ENCODE measurements at places on chromosomes 16 and 17.

GRCh38 chr17:82645516-82645915 lies 2.7 kb downstream of the WDR45B start:
- DNase-seq, result no peak

DNA sequence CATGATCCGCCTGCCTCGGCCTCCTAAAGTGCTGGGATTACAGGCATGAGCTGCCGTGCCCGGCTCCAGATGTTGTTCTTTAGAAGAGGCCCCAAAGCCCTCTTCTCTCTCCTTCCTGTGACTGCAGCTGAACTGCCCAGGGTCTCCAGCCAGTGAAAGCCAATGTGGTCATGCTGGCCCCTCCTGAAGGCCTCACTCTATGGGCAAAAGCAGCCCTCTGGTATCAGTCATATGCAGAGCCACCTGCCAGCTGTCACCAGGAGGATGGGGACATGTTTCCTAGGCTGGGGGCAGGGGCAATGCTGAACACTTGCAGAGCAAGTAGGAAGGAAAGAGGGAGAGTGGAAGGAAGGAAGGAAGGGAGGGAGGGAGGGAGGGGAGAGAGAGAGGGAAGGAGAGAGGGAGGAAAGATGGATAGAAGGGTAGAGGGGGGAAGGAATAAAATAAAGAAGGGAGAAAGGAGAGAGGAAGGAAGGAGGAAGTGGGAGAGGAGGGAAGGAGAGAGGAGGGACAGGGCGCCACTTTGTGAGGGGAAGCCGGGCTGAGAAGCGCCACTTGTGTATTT lies 36.0 kb downstream of the SOCS3 start:
- no peak for DNase-seq

DNA sequence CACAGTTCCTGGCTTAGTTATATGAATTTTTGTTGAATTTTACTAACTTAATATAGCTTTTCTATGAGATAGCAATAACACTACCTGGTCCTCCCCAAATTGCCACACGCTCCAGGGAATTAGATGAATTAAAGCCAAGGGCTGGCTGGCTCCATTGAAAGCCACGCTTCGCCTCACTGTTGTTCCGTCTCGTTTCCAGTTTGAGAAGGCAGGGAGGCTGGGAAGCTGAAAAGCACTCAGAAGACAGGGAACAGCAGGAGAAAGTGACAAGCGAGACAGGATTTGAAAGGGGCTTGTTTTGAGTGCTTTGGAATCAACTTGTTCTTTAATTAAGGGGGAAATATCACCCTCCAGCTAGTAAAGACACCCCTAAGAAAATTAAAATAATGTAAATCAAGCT lies 425.3 kb downstream of the CA10 start:
- no peak for DNase-seq

DNA sequence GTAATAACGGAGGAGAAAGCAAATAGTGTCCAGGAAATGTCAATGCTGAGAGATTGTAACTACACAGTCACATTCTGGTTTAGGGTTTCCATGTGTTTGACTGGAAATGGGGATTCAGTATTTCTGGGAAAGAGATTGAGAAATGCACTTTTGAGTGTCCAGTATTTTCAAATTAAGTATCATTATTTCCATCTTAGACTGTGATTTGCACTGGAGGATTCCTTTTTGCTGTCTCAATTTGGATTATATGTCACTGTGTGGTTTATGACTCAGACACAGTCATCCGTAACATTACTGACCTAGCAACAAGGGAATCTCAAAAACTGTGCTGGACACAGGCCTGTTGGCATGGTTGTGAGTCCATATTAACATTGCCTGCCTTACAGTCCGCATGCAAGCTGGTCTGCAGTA lies 681.4 kb downstream of the CDH11 start:
- no peak for DNase-seq

- no peak for DNase-seq
These were observed 940.5 kb downstream of the CDH11 start for GRCh38 chr16:64181271-64181925.

DNA sequence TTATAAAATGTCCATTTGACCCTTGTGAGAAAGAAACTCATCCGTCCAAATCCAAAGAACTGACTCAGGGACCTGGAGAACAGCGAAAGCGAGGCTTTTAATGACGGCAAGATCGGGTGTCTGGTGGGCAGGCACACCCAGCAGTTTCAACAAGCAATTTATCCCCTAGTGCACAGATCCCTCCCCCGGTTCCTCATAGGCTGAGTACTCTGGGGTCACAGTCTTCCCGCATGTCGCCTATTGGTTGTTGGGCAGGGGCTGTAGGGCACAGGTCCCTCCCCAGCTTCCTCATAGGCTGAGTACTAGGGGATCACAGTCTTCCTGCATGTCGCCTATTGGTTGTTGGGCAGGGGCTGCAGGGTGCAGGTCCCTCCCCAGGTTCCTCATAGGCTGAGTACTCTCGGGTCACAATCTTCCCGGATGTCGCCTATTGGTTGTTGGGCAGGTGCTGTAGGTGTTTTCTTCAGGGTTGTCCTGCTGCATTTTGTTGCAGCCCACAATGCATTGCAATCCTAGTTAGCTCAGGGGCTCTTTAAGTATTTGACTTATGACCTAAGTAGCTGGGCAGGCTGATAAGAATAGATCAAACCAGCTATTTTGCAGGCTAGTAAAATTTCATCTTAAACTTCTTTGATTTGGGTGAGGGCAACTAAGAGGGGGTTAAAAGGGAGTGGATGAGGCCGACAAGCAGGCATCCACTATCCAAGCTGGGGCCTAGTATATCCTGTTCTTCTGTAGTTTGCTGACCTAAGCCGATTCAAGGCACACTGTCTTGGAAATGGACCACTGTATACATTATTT lies 3.6 kb upstream of the UTS2R start:
- no peak for DNase-seq

DNA sequence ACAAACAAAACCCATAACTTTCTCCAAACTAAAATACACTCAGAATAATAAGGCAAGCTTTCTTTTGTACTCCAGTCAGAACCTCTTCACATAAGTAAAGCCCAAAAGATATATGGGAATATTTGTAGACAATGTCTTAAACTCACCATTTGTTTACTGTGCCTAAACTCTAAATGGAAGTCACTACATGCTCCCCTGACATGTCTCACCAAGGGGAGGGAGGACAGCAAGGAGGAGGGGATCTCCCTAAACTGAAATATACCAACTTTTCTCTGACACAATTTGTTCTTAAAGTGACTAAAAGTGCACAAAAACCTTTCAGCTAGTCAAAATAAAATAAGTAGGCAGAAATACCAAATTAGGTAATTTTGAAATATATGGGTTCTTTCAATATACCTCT lies 38.5 kb downstream of the GRB7 start:
- DNase-seq, result no peak

GRCh38 chr17:39231591-39232551 lies 6.1 kb upstream of the STAC2 start:
- DNase-seq, result peak; percentile 51

GRCh38 chr17:40598619-40599467 lies 33.6 kb upstream of the CCR7 start:
- DNase-seq, result peak; percentile 32

GRCh38 chr17:20035501-20035900 lies 26.3 kb downstream of the SPECC1 start:
- DNase-seq, result no peak

DNA sequence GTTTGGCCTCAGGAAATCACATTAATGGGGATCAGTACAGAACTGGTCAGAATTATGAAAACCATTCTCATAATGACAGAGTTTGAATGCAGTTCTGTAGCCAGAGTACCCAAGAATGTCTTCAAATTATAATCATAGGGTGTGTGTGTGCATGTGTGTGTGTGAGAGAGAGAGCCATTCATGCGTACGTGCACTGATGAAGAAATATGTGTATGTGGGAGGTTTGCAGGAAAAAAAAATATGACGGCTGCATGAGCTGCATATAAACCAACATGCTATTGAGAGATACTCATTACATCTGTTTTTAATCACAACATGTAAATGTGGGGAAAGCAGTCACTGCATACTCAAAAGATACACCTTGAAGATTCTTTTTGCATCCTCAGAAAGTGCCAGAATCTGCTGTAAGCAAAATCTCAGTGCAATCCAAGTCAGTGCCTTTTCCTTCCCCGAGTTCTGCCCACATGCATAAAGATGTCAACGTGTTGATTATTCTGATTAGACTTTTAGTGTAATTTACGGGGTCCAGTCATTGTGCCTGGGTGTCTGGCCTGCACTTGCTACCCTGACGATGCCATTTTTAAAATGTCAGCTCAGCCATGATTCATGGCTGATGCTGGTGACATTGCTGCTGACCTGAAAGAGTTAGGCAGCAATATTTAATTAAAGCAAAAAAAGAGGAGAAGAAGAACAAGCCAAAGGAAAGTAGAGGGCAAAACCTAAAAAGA lies 378.7 kb upstream of the ZFHX3 start:
- DNase-seq, result no peak

- DNase-seq, result no peak
These were observed 18.9 kb downstream of the SLC5A10 start for GRCh38 chr17:18970582-18971480.

- no peak for DNase-seq
These were observed 174.1 kb downstream of the SNX29 start for GRCh38 chr16:12150600-12150999.

DNA sequence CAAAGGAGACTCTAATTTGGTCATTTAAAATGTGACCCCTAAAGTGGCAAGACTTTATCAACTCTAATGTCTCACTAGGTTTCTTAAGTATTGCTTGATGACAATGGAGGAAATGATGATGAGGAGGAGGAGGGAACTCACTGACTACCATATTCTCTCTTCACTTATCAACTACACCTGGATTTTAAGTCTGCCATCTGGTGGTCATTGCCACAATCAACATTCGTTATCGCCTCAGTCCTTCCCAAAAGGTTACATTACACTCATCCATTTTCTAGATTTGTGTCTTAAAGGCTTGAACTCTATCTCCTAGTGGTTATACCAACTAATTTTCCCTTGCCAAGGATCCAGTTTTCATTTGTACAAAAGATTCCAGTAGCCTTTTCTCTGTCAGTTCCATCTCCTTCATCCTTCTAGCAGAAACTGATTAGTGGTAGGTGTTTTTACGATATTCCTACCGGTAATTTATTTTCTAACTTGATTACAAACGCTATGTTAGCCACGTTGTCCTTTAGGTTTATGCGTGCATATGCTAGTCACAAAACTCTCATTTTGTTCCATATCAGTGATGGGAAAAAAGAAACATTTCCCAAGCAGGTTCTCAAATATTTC lies 114.6 kb upstream of the NOG start:
- no peak for DNase-seq

DNA sequence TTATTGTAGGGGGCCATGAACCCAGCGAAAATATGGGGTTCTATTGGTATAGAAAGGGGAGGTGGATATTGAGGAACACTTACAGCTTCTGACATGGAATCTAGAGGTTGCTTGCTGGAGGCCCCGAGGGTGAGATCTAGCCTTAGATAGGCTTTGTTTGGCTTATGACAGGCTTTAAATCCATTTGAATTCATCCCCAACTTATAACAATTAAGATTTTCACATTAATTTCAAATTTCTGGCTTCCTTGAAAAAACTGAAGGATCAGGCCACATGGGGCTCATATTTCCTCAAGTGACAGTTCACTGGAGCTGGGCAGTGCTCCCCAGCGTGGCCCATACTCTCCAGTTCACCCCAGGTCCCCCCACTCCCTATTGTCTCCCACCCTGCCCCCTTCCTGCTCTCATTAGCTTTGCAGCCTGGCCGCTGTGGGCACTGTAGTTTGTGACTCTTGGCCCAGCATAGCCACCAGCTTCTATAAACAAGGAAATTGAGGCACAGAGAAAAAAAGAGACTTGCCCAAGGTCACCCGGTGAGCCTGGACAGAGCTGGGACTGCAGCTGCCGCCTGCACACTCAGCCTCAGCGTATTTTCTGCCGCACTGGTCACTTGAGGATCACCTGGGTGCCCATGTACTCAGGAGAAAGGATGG lies 19.8 kb upstream of the ADGRG1 start:
- no peak for DNase-seq

- DNase-seq, result no peak
These were observed 70.0 kb upstream of the ZNF469 start for GRCh38 chr16:88312732-88313131.

- DNase-seq, result no peak
These were observed 209.4 kb upstream of the FOXF1 start for GRCh38 chr16:86300746-86301481.

DNA sequence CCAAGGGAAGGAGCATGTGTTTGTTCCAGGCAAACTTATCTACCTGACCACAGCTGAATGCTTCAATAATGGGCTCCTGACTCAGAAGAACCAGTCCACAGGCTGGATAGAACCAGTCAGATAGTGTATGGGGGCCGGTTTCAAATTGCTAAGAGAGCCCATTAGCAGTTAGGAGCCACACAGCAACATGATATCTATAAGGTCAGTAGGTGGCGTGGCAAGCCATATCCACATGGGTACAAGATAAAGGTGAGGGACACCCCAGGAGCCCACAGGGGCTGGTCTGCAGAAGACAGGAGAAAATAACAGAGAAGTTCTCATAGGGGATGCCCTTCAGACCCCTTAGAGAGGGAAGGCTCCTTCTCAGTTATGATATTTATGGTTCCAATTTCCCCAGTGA lies 31.6 kb upstream of the CDRT15 start:
- no peak for DNase-seq

DNA sequence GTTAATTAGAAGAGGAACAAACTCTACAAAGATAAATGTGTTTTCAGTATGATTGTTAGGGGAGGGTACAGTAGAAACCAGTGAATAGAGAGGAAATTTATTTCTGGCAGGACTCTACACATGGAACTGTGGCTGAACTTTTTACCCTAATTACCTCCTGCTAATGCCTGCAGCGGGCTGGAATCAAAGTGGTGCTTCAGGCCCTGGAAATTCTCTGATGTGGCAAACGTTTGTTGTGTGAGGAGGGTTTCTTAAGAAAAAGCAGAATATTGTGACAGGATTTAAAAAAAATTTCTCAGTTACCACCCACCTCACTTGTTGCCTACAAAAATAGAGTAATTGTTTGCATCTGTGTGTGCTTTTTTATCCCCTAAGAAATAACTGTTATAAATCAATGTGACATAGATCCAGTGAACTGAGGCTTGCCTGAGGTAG lies 154.5 kb downstream of the BCAS3 start:
- no peak for DNase-seq

DNA sequence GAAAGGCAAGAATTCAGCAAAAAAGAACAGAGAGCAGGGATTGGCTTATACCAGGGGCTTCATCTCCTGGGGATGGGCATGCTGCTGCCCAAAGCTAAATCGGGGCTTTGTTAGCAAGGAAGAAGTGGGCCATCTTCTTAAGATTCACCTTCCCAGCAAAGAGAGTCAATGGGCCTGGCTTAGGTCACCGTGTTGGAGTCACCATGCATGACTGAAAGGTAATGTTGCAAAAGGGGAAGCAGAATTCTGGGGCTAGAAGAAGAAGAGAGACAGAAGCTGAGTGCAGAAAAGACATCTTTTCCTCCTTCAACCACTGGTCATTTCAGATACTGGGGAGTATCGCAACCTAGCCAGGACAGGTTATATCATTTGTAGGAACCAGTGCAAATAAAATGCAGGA lies 76.3 kb upstream of the KIFC3 start:
- no peak for DNase-seq

- no peak for DNase-seq
These were observed 339.2 kb upstream of the TNRC6C start for GRCh38 chr17:77619326-77619725.

All from uterus (tissue), 4 donors.